CD4-positive, alpha-beta T cell treated with Interleukin-2 at 100 ng/mL for 4 hours (primary cell): ENCODE measurements at places on chromosomes 5 and 9.

GRCh38 chr5:76689321-76690036 lies 26.4 kb upstream of the F2R start:
- DNase-seq = no peak

DNA sequence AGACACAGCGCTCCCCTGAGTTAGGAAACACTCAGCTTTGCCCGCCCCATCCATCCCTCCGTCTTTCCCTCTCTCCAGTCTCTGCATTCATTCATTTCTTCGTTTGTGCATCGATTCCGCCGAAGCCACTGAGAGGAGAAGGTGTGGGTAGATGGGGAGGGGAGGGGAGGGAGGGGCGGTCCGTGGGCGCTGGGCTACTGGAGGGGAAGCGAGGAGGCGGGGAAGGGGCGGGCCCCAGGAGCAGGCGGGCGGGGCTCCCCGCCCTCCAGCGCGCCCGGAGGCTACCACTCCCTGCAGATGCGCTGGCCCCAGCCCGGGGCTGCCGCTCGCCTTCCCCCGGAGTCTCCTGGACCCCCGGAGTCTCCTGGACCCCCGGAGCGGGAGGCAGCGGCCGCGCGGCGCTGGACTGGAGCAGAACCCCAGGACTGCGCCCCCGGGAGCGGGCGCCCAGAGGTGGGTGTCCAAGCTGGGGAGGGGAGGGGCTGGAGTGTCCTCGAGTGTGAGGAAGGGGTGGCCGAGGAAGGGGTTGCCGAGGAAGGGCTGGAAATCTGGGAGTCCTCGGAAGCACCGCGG lies 159.5 kb downstream of the C9orf152 start:
- peak; percentile 68 for DNase-seq

GRCh38 chr5:100872408-100873190 lies 30.5 kb downstream of the ST8SIA4 start:
- peak; percentile 31 for DNase-seq

- peak; percentile 86 for DNase-seq
These were observed 232.8 kb downstream of the DOCK8 start for GRCh38 chr9:447230-448025.

DNA sequence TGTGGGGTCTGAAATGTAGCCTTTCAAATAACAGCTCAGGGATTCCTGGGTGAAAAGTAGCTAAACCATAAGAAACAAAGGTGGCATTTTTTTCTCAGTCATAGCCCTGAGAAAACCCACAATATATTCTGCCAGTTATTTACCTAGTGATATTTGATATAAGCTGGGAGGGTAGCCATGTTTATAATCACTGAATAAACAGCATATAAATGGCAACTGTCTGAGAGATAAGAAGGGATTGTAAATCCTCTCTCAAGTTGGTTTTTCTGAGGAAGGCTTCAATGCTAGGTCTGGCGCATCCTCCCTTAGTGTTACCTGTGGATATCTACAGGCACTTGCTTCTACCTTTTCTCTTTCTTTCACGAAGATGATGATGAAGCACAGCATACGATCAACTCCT lies 1080.5 kb upstream of the DMAC1 start:
- no peak for DNase-seq
